Fibroblast of the aortic adventitia (primary cell): ENCODE measurements at places on chromosomes 4 and X. TPM values are rescaled to one million over a fixed set of nuclear protein-coding genes. Genes with fewer than 3 reads are reported as not detected.

DNA sequence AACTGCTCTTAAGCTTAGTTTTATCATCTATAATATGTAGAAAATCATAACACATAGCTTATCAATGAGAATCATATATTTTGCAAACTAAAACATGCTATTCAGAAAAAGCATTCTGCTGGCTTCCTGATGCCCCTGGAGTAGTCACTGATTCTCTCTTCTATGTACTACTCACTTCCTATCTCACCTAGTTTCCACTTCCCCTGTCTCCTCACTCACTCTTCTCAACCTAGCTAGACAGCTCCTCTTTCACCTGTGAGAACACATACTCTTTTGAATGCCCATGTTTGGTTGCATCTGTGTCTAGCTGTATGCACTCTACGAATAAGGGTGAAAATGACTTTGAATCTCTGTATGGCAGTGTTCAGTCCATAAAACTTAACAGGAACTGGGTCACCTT lies 9.3 kb downstream of the TMEM144 start:
- DNase-seq: no peak

DNA sequence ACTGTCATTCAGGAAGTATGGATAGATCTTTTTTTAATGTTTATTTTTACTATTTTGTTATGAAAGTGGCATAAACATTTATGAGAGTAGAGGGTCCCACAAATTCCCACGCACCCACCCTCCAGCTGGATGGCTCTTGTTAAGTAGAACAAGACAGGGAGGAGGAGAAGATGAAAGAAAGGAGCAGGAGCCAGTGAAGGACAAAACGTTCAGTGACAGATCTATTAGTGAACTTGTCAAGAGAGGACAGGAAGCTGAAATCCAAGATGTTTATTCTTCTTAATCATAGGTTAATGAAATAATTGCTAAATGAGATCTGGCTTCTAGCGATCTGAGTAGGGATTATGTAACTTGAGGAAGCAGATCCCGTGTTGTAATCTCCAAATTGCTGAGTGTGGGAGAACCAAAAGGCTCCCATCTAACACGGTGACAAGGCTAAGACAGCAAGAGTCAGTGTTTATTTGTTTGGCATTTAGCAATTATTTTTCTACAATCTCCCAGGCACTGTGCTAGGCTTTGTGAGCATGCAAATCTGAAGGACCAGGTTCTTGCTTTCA lies 162.5 kb downstream of the SHROOM3 start:
- DNase-seq: no peak

- DNase-seq: peak; percentile 66
Observed at GRCh38 chr4:121758925-121759568, 5.9 kb downstream of the SMIM43 start.

GRCh38 chrX:84876876-84877275 lies 126.8 kb upstream of the APOOL start:
- DNase-seq: no peak

DNA sequence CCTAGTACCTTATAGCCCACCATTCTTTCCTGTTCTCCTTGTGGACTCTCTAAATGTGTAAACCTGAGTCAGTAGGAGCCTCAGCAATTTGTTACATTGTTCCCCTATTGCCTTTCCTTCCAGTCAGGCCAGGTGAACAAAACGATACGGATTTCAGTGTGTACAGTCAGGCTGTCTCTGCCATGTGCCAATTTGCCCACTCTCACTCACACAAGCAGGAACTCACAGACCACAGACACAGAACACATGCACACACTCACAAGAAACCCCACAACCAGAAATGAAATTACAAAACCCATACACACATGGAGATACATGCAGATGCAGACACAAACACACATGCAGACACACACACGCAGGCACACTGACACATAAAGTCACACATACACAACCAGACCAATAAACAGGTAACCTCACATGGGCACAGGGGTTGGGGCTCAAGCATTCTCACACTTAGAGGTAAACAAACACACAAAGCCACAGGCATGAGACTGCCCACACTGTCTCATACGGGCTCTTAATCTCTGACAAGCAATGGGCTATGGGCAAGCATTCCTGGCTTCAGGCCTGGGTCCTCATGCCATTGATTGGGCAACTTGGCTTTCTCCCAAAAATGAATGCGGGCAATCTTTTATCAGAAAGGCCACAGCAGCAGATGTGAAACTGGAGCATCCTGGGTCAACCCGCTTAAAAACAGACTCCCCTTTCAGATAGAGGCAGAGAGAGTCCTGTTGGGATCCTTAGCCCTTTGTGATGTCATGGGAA lies 68.7 kb downstream of the NBDY start:
- DNase-seq: peak; percentile 52

Gene DMRTC1
- not detected in 2 replicates for total RNA-seq

Gene DIPK2B
- total RNA-seq: 0.09 and 0.16 TPM in 2 replicates

Gene SSX3
- not detected in 2 replicates for total RNA-seq

Gene SLITRK4
- 0.99 and 8.3 TPM in 2 replicates for total RNA-seq
